MG63 (cell line): ENCODE measurements at places on chromosomes 3 and 15. TPM values are rescaled to one million over a fixed set of nuclear protein-coding genes. Genes with fewer than 3 reads are reported as not detected.

The HTR3E gene
- not detected in 2 replicates for total RNA-seq

The STXBP5L gene
- not detected in 2 replicates for total RNA-seq

The BSN gene
- total RNA-seq, result 0.05 and 0.23 TPM in 2 replicates

The TAGLN3 gene
- total RNA-seq, result not detected in 2 replicates

The ZNF502 gene
- total RNA-seq, result 0.89 and 2.9 TPM in 2 replicates

The LRRN1 gene
- total RNA-seq, result not detected in 2 replicates

The MYZAP gene
- total RNA-seq, result 0.69 TPM in 1 of 2 replicates, not detected in the other

The NDN gene
- 42.0 and 43.3 TPM in 2 replicates for total RNA-seq

The PPM1L gene
- not detected in 2 replicates for total RNA-seq

The WDR49 gene
- not detected in 2 replicates for total RNA-seq

The TM6SF1 gene
- 1.6 and 1.7 TPM in 2 replicates for total RNA-seq
